ENCODE measurements at places on chromosomes 7 and 10.

DNA sequence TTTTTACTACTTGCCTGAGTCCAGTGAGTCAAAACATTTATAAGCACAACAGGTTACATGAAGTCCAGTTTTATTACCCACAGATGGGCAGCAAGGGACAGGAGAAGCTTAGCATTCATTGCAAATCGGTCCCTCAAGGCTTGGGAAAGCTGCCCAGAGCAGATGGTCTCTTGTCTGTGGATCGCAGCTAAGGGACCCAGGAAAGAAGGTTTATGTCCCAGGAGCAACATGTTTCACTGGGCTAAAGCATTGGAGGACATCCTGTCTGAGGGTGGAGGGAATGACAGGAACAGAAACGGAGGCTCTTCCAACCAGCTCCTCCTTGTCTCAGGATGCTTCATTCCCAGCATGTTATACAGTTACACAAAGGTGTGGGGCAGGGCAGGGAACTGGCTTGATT, 39.3 kb downstream of the TRIM24 start:
- no peak for DNase-seq

- no peak for DNase-seq
Measured at GRCh38 chr7:77466450-77466849, 50.3 kb upstream of the GSAP start.

DNA sequence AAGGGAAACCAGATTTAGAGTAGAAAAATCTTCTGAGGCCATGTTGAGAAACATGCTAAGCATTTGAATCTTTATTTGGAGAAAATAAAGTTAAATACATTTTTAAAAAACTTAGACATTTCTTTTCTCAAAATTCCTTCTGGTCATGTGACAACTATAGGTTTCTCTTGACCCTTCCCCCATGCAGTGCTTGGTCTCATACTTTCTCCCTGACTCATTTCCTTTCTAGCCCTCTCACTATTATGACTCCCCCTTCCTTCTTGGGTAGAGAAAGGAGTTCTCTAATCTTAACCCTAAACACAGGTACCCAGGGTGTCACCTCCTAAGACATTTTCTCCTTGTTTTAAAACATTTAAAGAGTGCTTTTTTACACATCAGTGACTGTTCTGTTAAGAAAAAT, 179.5 kb upstream of the TMEM106B start:
- DNase-seq, result no peak

DNA sequence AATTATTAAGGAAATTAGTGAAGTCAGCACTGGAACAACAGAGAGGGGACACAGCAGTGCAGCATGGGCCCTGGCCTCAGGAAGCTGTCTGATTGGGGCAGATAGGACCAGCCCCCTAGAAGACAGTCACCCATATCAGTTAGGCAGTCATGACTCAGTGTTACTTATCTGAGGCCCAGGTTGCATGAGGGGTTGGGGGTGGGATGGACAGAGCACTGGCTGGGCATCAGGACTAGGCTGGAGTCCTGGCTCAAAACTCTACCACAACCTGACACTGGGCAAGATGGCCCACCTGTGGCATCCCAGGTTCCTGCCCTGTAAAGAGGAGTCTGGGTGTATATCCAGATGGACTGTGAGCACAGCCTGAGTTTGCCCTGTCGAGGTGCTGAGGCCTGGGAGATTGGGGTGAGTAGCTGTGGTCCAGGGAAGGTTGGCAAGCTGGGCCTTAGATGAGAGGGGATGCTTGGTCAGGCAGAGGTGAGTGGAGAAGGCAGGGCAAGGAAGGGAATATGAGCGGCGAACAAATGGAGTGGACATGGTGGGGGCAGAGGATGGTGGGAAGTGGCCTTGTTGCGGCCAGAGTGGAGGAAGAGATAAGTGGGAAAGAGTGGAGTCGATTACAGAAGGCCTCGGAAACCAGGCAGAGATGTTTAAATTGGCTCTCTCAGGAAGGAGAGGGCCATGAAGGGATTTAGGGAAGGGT, 37.5 kb downstream of the HK1 start:
- no peak for DNase-seq

GRCh38 chr10:17352583-17352982, 101.8 kb downstream of the ST8SIA6 start:
- DNase-seq, result no peak

GRCh38 chr7:99553039-99553438, 1.1 kb upstream of the FAM200A start:
- DNase-seq, result no peak
